ENCODE measurements at places on chromosomes 2 and 18.

- DNase-seq, result no peak
These were observed 127.2 kb upstream of the MAPRE2 start for GRCh38 chr18:34913837-34914661.

GRCh38 chr2:234712421-234712935, 215.6 kb upstream of the ARL4C start:
- DNase-seq, result no peak

DNA sequence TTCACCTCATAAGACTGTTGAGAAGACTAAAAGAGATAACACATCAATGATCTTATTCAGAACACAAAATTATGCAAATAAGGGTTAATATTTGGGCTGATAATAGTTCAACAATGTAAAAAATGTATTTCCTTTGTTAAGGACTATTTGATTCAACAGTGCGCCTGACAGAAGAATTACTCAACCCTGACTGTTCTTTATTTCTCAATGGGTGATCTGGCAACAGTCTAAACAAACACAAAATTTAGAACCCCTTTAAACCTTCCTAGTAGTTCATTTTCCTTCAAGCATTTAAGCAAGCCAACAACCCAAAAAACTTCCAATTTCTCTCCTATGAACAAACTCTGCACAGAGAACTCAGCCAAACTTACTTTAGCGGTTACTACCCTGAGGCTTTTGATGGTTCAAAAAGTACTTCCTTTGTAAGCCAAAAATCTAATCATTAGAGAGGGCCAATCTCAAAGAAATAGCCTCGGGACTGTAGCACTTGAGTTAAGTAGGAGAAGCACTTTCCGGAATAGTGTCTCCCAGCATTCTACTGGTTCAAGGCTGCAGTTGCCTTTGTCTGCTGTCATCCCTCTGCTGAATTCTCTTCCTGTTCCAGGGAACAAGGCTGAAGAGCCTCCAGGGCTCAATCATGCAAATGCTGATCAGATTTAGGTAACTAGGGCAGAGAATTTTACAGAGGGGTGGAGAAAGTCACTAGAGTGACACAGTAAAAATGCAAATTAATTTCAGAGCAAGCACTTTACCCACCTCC, 40.9 kb upstream of the MAPK4 start:
- no peak for DNase-seq

GRCh38 chr2:23480957-23481797, 96.2 kb downstream of the KLHL29 start:
- no peak for DNase-seq

GRCh38 chr2:70730730-70731129, 37.3 kb downstream of the ADD2 start:
- no peak for DNase-seq

DNA sequence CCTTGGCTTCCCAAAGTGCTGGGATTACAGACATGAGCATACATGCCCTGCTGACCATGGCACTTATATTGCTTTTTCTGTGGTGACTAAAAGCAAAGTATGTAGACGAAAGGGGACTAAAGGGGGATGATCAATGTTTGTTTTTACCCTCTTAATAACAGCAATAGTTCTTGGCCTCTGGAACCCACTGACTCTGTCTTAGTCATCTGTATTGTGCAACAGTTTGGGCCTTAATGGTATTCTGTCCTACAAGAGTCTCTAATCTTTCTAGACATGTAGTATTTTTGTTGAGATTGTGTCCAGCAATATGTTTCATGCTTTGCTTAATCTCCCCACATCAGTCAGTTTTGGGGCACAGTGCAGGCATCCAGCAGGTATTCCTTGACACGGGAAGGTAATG, 359.9 kb upstream of the FANCL start:
- DNase-seq, result no peak

Data from stimulated activated CD8-positive, alpha-beta memory T cell treated with anti-CD3 and anti-CD28 coated beads, Interleukin-4, amount 100 ng/mL, for 48 hours (primary cell).